Globus pallidus (tissue), 1 donor: ENCODE measurements at places on chromosomes 1 and 21.

DNA sequence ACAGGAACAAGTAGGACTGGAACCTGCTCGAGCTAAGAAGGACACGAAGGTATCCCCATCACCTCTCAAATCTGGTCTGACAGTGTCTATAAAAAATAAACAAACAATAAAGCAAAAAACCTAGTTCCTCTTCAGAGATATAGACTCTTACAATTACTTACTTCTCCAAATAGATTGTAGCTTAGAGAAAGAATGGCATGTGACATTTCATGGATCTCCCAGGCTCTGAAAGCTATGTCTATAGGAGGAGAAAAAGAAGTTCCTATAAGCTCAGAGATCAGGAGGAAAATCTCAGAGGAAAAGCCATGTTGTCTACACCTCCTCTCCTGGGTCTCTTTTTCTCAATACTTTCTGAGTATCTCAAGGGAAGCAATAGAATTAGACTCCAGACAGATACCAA lies 12.3 kb upstream of the OR10J5 start:
- no peak for DNase-seq

- no peak for DNase-seq
Observed at GRCh38 chr1:147612366-147612765, 58.0 kb downstream of the ACP6 start.

DNA sequence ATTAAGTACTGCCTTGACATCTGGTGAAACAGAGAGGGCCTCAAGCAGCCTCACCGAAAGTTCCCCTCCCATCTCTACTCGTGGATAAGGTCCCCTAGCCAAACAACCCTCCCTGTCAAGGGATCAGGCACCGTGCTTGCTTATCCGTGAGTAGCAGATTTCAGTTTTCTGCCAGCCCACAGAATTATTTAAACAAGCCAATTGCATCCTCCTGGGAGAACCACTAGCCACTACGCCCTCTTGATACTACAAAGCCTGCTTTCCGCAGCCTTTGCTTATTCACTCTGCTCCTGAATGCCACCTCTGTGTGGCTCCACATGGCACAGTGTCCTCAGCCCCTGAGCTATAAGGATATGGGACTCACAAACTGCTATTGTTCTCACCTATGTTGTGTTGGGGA lies 5.9 kb upstream of the TFF2 start:
- DNase-seq, result no peak

GRCh38 chr1:85865213-85865612 lies 157.0 kb upstream of the ZNHIT6 start:
- DNase-seq, result no peak

DNA sequence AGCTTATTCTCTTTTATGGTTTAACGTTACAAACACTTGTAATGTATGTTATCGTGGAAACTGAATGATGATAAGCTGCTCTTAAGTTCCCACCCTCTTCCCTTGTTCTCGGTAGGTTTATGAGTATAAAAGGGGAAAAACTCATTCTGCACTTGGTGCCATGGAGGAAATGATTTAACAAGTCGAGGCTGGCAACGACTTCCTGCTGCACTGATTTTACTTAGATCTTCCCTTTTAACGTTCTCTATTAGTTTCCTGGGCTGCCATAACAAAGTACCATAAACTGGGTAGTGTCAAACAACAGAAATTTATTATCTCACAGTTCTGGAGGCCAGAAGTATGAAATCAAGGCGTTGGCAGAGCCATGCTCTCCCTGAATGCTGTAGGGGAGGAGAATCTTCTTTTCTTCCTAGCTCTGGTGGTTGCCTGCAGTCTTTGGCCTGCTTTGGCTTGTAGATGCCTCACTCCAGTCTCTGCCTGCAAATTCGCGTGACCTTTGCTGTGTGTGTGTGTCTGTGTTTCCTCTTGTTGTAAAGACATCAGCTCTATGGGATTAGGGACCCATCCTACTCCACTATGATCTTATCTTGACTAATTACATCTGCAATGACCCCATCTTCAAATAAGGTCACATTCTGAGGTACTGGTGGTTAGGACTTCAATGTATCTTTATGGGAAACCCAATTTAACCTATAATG lies 26.3 kb downstream of the HUNK start:
- DNase-seq, result no peak

DNA sequence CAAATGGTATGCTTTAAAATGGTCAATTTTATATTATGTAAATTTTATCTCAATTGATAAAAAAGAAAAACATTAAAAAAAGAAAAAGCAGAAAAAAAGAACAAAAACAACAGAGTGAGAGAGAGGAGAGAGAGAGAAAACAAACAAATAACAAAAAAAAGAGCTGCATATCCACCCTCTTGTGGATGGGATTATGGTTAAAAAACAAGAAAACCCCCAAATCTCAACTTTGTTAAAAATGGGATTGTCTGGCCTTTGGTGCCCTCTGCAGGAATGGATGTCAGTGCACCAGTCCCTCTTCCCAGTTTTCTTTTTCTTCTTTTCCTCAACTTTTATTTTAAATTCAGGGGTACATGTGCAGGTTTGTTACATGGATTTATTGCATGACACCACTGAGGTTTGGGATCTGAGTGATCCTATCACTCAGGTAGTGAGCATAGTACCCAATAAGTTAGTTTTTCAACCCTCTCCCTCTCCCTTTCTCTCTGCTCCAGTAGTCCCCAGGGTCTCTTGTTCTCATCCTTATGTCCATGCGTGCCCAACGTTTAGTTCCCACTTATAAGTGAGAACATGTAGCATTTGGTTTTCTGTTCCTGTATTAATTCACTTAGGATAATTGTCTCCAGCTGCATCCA lies 28.1 kb downstream of the RNF187 start:
- peak; percentile 21 for DNase-seq

- no peak for DNase-seq
Observed at GRCh38 chr21:44855572-44855971, 17.9 kb downstream of the PTTG1IP start.

DNA sequence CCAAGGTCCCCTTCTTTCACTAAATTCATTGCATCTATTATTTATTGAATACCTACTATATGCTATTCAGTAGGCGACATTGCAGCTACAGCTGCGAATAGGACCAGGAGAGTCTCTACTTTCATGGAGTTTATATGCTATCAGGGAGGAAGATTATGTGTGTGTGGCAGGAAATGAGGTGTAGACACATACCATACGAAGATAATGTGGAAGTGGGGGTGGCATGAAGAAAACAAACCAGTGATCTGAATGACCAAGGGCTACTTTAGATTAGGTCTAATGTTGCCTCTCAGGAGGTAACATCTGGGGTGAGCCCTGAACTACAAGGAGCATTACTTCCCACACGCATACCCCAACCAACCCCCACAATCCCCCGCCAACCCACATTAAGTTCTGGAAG lies 1.0 kb upstream of the PPIH start:
- no peak for DNase-seq

DNA sequence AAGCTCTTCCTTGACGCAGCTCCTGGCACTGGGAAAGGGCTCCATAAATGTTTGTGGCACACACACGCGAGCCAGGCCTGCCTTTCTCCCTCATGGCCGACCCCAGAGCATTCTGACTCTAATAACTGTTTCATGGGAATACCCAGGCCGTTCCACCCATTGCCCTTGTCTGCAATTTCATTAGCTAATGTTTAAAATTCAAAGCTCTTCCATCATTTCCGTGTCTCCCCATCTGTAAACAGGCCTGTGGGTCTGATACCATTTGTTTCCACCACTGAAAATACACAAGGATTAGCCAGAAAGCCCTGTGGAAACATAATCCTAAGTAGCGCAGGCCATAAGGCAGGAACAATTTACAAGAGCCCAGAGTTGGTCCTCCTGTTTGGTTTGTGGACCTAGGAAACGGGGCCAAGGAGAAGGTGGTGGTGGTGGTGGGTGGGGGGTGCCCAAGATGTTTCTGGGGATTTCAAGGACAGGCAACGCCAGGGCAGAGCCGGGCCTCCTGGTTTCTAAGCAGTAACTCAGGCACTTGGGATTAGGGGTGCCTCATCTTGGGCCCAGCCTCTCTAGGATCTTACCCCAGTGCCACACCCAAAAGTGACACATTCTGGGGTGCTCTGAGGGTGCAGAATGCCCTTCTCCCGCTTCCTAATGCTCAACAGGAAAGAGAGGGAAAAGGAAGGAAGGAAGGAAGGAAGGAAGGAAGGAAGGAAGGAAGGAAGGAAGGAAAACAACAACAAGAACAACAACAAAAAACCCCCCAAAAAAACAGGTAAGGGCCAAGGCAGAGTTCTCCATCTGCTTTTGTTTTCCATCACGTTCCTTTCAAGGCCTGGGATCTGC lies 79.4 kb downstream of the SSBP3 start:
- DNase-seq, result no peak

- peak; percentile 5 for DNase-seq
Observed at GRCh38 chr1:99645699-99646531, at the start of gene PALMD. PALMD (plus strand) TSS chr1:99646113; CDS start chr1:99646318, 205 bp downstream.

DNA sequence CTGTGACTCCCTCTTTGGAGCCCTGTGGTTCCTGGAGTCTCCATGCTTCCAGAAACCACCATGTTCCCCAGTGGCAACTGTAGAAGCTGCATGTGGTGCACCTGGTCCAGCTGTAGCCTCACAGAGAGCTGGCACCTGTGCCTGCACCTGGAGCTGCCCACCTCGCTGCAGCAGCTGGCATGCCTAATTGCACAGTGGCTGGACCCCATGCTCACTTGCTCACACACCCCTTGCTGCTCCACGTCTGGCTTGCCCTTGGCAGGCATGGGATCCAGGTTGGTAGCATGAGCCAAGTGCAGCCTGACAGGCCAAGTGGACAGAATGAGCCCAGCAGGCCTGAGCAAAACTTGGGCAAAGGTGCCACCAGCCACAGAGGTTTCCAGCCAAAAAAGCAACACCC lies 680.1 kb downstream of the MATN1 start:
- no peak for DNase-seq

GRCh38 chr1:62882201-62883104 lies 98.5 kb downstream of the ATG4C start:
- no peak for DNase-seq

- no peak for DNase-seq
Observed at GRCh38 chr1:214516434-214517326, 34.7 kb downstream of the PTPN14 start.

GRCh38 chr1:99602404-99602969 lies 43.4 kb upstream of the PALMD start:
- DNase-seq, result no peak

- DNase-seq, result no peak
Observed at GRCh38 chr1:185984113-185984836, 250.1 kb downstream of the HMCN1 start.

DNA sequence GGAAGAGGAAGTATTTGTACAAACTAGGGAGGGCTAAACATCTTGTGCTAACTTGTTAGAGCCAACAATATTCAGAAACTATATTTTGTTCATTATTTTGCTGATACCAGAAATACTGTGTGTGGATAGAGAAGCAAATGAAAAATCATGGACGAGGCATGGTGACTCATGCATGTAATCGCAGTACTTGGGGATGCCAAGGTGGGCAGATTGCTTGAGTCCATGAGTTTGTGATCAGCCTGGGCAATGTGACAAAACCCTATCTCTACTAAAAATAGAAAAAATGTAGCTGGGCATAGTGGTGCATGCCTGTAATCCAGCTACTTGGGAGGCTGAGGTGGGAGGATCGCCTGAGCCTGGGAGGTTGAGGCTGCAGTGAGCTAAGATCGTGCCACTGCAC lies 13.4 kb downstream of the LRRC41 start:
- no peak for DNase-seq

GRCh38 chr1:34711485-34711884 lies 43.4 kb upstream of the GJB5 start:
- DNase-seq, result no peak

DNA sequence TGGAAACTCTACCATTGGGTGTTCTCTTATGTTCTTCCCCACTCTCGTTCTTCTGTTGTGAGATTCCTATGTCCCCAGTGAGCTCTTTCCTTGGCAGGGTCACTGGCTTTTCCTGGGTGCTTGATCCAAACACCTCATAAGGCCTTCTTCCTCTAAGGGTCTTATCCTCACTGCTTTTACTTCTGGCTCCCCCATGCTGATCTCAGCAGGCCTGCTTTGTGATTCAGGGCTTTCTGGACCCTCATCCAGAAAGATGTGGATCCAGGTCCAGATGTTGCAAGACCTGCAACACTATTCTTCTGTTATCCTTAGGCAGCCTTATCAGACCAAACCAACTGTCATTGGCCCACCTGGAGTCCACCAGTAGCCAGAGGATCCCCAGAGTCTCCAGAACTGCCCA lies 11.2 kb upstream of the MYOG start:
- DNase-seq, result no peak

DNA sequence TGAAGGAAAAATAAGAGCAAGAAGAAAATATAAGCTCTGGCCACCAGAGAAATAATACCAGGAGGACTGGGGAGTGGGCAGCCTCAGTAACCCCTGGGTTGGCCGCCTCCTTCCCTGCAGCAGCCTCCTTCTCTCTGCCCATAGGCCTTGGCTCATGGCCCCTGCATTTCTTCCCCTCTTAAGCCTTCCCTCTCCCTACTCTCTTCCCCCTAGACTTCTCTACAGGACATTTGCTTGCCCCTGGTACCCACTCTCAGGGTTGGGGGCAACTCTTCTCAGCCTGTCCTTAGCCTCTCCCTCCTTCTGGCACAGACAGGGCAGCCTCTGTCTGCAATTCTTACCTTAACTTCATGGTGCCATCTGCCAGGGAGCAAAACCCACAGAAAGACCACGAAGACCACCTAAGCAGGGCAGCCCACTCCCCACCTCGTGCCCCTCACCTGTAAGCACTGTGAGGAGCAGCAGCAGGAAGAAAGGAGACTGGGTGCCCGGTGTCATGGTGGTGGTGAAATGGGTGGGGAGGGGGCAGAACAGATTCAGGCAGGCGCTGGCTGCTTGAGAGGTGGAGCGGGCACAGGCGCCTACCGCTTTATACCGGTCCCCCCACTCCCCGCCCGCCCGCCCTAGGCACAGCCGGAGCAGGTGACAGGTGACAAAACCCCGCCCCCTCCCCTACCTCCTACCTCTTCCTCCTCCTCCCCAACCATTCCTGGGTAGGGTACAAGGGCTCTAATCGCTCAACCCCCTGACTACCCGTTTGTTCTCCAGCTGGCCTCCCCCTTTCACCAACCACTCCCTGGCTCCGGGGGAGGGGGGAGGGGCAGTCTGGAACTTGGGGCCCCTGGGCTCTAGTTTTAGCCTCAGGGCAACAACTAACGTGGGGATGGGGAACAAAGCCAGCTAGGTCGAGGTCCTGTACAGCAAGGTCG lies 15.1 kb downstream of the THBS3 start:
- no peak for DNase-seq

DNA sequence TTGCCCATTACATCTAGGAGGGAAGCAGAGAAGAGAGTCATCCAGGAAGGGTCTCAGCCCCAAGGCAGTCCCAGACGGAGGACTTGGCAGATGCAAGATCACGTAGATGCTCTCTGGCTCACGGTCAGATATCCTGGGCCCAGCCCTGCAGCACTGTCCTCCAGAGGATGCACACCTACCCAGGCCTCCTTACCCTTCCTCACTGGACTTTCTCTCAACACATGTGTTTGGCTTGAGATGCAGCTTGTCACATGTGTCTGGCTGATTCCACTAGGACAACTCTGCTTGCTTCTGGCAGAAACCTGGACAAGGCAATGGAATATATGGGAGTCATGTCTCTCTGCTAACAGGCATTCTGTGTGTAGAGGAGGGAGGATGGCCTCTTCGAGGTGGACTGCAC lies 32.4 kb upstream of the POU3F1 start:
- DNase-seq, result no peak

DNA sequence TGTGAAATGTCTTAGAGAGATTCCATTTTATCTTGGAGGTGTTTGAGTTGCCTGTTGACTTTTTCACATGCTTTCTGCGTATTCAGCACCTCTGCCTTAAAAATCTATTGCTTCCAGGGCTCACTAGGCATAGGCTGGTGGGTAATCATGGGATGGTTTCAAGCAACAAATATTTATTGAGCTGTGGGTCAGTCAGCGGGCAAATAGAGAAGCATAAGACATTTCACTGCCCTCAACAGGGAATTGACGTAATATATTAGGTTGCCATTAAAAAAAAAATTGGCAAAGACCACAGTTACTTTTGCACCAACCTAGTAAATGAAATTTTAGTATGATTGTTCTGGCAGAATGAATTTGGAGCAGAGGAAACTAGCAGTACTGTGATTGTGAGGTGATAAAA lies 44.3 kb upstream of the NBL1 start:
- no peak for DNase-seq
